ENCODE measurements at places on chromosomes 4 and X.

- DNase-seq = no peak
Measured at GRCh38 chr4:163941221-163941905, 446.9 kb downstream of the TMA16 start.

GRCh38 chr4:57854748-57855147, 744.6 kb upstream of the IGFBP7 start:
- no peak for DNase-seq

- DNase-seq = no peak
Measured at GRCh38 chrX:18449236-18449635, 23.8 kb downstream of the CDKL5 start.

GRCh38 chrX:56763556-56764152, 34.6 kb downstream of the NBDY start:
- DNase-seq = no peak

DNA sequence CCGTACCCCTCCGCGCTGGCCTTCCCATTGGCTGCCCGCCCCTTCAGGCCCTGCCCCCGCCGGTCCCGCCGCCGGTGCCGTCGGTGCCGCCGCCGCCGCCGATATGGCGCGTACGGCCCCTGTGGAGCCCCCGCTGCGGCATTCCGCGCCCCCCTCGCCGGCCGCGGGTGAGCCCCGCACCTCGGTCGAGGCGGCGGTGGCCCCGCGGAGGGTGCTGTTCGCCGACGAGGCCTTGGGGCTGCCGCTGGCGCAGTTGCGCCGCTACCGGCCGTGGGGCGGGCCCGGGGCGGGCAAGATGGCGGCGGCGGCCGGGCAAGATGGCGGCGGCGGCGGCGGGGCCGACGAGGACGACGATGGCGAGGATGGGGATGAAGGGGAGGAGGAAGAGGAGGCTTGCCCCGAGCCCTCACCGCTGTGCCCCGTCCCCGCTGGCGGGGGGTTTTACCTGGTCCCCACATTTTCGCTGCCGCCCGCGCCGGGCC, at the start of gene PPP1R3F:
TSS of gene PPP1R3F (plus strand) at position 27 of the 482 bp plus-strand sequence. CDS start at position 104, 77 bp downstream.
- DNase-seq = peak; percentile 24

DNA sequence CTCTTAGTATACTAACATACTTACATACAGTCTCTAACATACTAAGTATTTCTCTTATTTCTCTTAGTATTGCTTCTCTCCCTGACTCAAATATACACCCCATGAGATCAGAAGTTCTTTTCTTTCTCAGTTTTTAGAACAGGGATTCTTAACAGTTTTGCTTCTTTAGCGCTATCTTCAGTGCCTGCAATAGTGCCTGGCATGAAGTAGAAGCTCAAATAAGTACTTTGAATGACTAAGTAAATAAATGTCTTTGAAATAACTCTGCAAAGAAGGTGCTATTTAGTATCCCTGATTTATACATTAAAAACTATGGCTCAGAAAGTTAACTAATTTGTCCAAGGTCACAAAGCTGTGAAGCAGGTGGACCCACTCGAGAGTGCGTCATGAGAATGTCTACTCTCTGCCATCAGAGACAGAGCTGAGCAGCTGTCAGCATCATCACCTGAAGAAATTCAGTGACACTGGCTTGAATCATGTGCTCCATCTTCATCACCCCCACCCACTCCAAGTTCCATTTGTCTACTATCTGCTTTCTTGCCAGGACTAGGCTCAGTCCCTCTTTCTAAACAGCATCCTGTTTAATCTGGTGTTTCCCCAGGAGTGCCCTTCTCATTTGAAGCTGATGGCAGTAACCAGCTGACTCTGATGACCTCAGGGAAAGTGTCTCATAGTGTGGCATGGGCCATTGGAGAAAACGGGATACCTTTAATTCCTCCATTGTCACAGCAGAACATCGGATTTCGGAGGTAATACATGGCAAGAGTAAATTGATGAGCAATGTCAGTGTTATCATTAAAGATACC, 83.1 kb downstream of the CC2D2A start:
- DNase-seq = no peak

- no peak for DNase-seq
Measured at GRCh38 chrX:39017077-39017476, 215.8 kb downstream of the MID1IP1 start.

DNA sequence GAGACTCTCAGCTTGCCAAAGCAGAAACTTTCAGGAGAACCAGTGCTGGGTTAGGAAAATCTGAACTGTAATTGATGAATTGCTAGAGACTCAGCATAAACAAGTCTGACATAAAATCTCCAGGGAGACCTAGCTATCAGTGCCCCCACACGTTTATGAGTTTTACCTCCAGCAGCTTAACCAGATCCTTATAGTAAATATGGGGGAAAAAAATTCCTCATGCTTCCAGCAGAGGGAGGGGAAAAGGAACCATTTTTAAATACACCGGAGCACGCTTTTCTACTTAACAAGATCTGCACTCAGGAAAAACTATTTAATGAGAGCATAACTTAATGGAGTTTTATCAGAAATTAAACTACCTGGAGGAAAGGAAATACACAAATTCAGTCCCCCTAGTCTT, 1040.7 kb upstream of the INTU start:
- DNase-seq = no peak

DNA sequence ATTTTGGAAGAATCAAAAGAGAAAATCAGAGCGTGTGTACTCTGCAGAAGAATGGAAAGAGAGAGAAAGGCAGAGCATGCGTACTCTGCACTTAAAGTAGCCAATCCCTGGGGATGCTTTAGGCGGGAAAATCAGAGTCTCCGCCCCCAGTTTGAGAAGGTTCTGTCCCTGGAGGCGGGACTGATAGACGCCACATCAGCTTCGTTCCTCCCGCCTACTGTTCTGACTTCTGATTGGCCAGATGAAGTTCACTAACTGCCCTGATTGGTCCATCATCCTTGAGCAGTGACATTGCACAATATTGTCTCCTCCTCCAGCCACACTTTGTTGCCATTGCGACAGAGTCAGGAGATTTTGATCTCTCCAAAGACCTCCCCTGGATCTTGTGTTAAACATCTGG, 23.8 kb downstream of the SSX1 start:
- no peak for DNase-seq

- no peak for DNase-seq
Measured at GRCh38 chr4:16641971-16642370, 256.5 kb downstream of the LDB2 start.

DNA sequence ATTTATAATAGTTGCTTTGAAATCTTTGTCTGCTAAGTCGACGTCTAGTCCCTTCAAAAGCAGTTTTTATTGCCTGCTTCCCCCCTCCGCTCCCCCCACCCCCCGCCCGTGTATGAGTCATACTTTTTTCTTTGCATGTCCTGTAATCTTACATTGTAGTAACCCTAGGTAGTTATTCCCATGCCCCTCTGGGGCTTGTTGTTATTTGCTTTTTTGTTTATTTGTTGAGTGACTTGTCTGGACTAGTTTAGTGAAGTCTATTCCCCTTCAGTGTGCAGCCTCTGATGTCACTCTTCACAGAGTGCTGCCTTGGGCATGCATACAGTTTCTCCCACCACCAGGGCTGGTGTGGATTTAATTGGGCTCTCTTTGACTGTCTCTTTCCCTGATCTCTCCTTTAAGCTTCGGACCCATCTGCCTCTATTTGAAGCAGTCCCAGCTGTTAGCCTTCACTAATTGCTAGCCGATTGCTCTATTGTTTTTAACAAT, 86.2 kb downstream of the PPEF1 start:
- DNase-seq = no peak

- DNase-seq = no peak
Measured at GRCh38 chrX:136258951-136259350, 7.8 kb upstream of the MAP7D3 start.

DNA sequence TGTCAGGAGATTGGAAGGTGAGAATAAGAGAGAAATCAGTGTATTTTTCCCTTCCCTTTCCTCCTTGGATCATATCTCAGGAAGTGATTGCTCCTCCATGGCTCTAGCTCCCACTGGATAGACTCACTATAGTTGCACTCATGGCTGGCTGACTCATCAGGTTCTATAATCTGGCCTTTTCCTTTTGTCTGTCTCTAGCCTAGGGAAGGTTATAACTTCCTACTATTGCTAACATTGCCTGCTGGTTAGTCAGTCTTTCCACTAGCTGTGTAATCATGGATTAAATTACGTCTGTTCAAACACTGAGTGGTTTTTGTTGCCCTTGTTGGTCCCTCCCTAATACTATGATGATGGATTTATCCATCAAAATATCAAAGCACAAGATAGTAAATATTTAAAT, 195.5 kb upstream of the VEGFC start:
- DNase-seq = no peak

DNA sequence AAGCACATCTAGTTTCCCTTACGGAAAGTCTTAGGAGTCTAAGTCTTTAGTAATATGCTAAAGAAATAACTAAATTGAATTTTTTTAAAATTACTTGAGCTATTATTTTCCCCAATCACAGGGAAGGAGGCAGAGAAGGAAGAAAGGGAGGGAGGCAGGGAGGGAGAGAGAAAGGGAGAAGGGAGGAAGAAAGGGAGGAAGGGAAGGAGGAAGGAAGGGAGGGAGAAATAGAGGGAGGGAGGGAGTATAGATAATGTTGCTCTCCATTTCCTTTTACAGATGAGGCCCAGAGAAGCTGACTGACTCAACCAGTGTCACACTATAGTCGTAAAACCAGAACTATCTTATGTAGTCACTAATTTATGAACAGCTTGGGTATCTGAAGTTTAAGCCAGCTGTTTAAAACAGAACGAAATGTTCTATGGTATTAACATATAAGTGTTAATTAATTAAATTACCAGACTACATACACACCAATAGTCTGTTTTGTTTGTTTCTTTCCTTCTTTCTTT, 14.6 kb downstream of the SH3RF1 start:
- DNase-seq = no peak

DNA sequence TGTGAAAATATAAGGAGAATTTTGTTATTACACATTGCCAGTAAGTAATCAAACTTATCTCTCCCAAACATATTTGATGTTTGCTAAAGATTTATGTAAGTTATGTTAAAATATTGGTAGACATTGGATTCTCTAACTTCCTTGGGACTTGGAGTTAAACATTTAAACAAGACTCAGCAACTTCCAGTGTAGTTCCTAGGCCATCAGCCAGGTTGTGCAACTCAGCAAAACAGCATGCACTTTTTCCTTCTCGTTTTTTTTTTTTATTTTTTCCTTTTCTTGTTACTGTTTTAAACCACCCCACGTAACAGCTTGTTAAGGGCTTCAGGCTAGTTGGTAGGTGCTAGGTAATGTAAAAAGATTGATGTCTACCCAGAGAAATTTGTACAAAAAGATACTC, 510.4 kb downstream of the ANKRD50 start:
- no peak for DNase-seq

- no peak for DNase-seq
Measured at GRCh38 chr4:184090571-184090970, 127.1 kb downstream of the ENPP6 start.

DNA sequence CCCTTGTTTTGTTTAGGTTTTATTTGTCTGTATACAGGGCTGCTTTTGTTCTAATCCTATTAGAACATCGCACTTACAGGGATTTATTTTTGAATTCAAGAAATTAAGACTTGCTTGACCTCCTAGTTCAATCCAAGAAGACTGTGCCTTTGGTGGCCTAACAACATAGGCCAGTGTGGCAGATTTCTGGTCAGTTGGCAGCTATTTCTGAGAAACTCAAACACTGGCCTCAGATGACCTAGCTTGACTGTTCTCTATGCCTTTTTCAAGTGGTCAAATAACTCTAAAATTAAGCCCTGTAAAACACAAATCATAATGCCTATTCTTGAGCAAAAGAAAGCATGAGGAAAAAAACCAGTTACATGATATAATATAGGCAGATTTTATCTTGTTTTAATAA, 89.3 kb upstream of the GPR34 start:
- DNase-seq = no peak

- DNase-seq = no peak
Measured at GRCh38 chrX:9144701-9145241, 110.8 kb upstream of the FAM9B start.

- no peak for DNase-seq
Measured at GRCh38 chrX:123738378-123738940, 5.6 kb upstream of the THOC2 start.

GRCh38 chr4:38805530-38806145, 1.0 kb upstream of the TLR1 start:
- DNase-seq = no peak

DNA sequence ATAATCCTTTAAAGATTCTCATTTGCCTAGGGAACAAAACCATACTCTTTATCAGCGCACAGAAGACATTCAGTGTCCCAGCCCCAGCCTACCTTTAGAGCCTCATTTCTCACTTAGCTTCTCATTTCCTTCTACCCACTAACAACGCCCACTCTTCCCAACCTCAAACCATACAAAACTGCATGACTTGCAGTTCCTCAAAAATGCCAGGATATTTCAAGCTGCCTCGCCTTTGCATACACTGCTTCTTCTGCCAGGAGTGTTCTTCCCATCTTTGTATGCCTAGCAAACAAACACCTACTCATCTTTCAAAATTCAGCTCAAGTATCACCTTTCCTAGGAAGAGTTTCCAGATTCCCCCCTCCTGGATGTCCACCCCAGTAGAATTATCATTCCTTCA, 129.9 kb upstream of the ADGRL3 start:
- DNase-seq = no peak

GRCh38 chr4:10205223-10205622, 88.6 kb upstream of the WDR1 start:
- no peak for DNase-seq

DNA sequence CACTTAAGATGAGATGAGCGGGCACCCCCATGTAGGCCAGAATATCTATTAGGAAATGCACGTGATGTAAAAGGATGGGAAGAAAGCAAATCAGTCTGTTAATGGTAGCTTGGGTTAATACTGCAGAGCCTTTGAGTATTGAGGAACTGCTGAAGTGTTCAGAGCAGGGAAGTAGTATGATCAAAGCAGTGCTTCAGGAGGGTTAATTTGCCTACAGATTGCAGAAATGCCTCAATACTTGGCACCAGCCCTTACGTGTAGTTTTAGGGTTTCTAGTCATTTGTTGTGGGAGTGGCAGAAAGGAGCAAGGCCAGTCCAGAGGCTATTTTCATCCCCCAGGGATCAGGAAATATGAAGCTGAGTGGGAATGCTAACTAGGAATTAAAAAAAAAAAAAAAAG, 19.7 kb downstream of the ZFX start:
- no peak for DNase-seq

DNA sequence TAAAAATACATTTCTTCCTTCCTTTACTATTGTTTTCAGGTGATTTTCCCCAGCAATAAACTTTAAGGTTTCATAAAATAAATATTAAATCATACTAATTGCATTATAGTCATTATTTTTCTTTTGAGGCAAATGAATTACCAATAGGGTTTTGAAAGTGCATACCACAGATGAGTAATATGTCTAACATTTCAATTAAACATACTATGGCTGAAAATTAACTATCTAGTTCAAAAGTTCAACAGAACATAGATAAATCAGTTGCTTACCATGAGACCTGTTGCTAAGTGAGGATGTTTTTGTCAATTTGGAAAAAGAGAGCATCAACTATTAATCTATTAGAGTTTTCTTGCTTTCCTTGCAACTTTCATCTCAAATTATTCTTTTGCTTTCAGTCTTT, 35.0 kb downstream of the NPY5R start:
- no peak for DNase-seq

GRCh38 chrX:7926501-7926900, 712 bp downstream of the PNPLA4 start:
- no peak for DNase-seq

GRCh38 chrX:101745046-101745445, 85.4 kb upstream of the ARMCX2 start:
- DNase-seq = no peak

- no peak for DNase-seq
Measured at GRCh38 chr4:51825341-51825740, 17.6 kb upstream of the DCUN1D4 start.
